ENCODE measurements at places on chromosomes 11 and 22. TPM values are rescaled to one million over a fixed set of nuclear protein-coding genes. Genes with fewer than 3 reads are reported as not detected.

DNA sequence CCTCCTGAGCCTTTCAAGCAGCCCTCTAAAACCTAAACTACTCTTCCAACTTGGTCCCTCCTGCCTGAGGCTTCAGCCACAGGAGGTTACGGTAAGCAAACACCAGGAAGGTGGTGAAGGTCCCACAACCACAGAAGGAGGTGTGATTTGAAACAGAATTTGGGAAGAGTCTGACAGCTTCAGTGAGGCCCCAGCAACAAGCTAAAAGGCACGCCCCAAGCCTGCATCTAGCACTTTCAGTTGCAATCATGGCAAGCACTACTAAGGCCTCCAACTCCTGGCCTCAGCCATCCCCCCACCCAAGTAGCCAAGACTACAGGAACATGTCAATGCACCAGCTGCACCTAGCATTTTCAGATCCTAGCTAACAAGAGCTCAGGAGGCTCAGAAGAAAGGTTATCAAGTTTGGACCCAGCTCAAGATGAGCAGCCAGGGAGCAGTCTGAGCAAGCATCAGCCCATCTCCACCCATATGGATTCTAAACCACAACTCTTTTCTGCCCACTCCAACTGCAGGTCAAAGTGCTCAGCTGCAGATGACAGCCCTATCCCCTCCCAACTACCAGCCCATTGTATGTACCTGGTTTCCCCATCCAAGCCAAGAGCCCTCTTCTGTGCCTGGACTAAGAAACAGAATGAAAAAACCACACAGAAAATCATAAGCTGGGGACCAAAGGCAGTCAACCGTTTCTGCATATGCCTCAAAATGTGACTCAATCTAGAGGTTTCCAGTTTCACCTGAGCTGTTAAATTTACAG lies 10.4 kb upstream of the AHNAK start:
- peaks cover 10% of the 10 kb centered on the region for H3K36me3 ChIP-seq
- no peaks in the 10 kb centered on the region for H3K27me3 ChIP-seq
- DNase-seq: no peak

DNA sequence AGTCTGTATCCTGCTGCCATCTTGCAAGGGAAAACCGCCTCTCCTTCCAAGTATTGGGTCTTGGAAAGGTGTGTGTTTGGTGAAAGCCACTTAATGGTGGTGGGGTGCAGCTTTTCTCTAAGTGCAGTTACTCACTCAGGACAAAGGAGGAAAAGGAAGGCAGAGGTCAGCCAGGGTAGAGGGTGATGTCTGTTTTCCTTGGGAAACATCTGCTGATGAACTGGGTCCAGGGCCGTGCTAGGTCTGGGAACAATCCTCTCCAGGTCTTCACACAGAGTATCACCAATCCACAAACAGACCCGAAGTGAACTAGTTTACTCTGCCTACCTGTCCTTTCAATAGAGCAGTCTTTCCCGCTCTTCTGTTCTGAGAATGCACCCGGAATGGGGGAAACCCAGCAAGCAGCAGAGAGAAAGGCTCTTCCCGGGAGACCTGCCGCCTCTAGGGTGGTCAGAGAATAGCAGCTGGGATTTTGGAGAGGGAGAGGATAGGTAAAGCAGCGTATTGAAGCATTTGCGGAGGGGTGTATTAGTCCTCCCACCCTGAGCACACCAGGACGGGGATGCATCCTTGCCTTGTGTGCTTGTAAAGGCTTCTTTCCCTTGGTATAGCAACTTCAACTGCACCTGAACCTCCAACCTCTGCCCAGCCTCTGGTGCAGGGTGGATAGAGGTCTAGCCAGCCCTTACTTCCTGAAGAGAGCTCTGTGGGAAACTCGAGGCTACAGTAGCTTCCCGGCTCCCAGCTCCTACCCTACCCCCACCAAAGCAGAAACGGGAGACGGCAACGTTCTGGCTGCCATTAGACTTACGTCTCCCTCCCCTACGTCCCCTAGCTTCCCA lies 20.7 kb downstream of the LHFPL7 start:
- H3K27ac ChIP-seq: no peak overlapping the region
- H3K27me3 ChIP-seq: no peaks in the 10 kb centered on the region
- H3K36me3 ChIP-seq: no peaks in the 10 kb centered on the region
- no peaks in the 10 kb centered on the region for H3K4me1 ChIP-seq

- no peaks in the 10 kb centered on the region for H3K27me3 ChIP-seq
- peaks cover 9% of the 10 kb centered on the region for H3K4me1 ChIP-seq
- no peak overlapping the region for H3K27ac ChIP-seq
- H3K4me3 ChIP-seq: no peak overlapping the region
- no peaks in the 10 kb centered on the region for H3K36me3 ChIP-seq
These were observed 20.3 kb downstream of the TMPRSS5 start for GRCh38 chr11:113685654-113686359.

The TTC38 gene
- total RNA-seq: 50.5 TPM

The CARD10 gene
- total RNA-seq: 1.5 TPM

- no peak overlapping the region for H3K27ac ChIP-seq
- DNase-seq: peak; percentile 87
- no peaks in the 10 kb centered on the region for H3K27me3 ChIP-seq
- no peaks in the 10 kb centered on the region for H3K36me3 ChIP-seq
These were observed 616 bp downstream of the BTBD10 start for GRCh38 chr11:13462311-13462900.

DNA sequence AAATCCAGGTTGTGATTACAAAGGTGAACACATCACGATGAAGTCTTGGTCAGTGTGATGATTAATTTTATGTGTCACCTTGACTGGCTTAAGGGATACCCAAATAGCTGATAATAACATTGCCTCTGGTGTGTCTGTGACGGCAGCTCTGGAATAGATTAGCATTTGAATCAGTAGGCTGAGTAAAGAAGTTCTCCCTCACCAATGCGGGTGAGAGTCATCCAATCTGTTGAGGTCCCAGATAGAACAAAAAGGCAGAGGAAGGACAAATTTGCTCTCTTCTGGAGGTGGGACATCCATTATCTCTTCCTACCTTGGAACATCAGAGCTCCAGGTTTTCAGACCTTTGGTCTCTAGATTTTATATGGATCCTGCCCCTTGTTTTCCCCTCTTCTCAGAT lies 856.2 kb upstream of the CCDC90B start:
- DNase-seq: no peak
- no peak overlapping the region for H3K27ac ChIP-seq
- H3K27me3 ChIP-seq: no peaks in the 10 kb centered on the region
- peaks cover 6% of the 10 kb centered on the region for H3K4me1 ChIP-seq
- H3K4me3 ChIP-seq: no peak overlapping the region

The SLC29A2 gene
- 6.9 TPM for total RNA-seq

The SGSM1 gene
- total RNA-seq: 1.1 TPM
